ENCODE measurements at places on chromosomes 3 and 15.
A peak's percentile ranks its signal among the peaks of the same experiment; 100 is the strongest.

DNA sequence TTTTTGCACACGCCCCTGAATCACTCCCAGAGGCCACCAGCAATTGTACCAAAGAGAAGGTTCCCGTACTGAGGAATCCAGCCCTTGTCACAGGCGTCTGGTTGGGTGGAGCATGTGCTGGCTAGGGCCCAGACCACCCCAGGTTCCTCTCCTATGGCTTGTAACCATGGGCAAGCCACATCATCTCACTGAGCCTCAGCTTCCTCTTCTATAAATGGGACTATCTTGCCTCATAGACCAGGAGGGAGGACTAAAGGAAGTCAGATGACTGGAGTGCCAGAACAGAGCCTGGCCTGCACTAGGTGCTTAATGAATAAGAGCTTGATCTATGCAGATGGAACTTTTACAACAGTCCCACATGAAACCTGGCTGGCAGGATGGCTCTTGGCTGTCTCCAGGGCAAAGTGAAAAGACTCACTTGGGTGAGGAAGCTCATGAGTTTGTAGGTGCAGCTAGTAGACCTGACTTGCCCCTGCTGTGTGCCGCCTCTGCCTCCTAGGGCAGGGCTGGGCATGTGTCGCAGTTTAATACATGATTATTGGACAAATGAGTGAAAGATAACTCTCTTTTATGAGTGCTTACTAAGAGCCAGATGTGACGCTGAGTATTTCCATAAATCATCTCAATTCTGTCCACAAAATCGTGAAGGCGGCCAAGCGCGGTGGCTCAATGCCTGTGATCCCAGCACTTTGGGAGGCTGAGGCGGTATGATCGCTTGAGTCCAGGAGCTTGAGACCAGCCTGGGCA is 29.3 kb downstream of the CTSH start:
- DNase-seq: no peak

DNA sequence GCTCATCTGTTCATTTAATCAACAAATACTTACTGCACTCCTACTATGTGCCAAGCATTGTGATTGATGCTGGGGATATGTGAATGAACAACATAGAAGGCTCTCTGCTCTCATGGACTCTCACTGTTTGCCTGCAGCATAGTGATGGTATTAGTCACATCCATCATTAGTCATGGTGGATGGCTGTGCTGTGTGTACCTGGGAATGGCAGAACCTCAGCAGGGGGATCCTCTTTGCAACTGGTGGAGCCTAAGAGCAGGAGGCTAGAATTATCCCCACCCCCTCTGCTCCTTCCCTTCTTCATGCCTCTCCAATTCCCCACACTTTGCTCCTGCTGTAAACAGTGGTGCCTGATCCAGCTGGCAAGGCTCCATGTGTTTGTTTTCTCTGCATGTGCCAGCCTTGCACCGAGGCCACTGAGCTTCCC is 20.5 kb downstream of the BOC start:
- no peak for DNase-seq

DNA sequence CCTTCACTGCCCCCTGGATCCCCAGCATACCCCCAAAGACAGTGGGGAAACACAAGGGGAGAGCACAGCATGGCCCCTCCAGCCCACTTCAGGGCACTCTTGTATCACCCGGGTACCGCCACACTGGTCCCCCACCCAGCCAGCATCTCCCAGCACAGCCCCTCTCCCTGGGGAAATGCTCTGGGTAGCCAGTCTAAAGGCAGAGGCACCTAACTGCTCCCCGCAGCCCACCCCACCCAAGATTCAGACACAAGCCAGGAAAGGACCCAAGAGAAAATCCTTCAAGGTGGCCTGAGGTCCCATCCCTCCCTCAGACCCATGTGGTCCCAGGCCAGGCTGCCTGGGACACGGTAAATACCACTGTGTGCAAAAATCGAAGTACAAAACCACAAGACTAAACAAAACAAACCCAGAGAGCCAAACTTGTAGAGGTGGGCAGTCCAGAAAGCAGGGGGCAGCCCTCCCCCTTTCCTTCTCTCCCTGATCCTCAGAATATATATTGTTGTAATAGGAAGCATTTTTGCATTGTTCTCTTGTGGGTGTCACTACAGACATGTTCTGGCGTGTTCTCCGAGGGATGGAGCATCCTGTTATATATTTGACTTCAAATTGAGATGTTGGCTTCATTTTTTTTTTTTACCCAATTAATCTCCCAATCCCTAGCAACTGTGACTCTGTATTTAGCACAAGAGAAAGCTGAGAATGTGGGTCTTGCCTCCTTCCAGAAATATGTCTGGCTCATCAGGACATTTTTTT is 51.7 kb downstream of the GRIP2 start:
- no peak for DNase-seq

- no peak for DNase-seq
Measured at GRCh38 chr15:78988361-78988911, 43.6 kb upstream of the CTSH start.

GRCh38 chr3:88298189-88298588 is 148.4 kb downstream of the C3orf38 start:
- DNase-seq: no peak

DNA sequence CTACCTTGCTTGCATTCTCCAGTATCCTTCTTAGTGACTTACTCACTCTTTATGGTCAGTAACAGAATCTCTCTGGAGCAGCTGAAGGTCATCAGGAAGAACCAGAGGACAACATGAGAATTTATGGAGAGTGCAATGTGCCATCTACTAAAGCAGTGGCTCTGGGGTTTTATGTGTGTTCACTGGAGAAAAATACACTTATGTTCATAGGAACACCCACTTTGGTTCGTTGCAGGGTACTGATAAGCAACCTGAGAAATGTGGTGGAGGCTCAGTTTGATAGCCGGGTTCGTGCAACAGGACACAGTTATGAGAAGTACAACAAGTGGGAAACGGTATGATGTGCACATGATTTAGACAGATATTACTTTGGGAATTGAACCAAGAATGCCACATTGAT is 12.8 kb downstream of the CPB1 start:
- DNase-seq: no peak

DNA sequence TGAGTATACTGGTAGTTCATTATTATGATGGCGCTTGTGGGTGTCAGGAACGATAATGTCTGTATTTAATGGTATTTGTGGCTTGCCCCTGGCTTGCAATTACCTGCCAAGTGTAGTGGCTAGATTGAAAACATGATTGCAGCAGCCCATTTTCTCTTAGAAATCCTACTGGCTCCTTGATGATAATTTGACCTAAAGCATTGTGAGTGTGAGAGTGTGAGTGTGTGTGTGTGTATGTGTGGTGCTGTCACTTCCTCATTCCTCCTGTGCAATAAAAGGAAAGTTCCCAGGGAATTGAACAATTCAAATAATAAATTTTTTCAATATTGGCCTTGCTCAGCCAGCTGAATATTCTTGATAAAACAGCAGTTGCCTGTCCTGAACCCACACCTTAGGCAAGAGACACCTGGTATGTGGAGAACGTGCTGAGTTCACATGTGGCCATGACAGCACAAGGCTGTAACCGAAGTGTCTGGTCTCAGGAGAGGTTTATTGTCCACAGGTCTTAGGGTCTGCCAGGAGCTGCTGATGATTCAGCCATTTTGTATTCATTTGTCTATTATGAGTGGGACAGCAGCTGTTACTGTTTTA is 193.3 kb downstream of the CD47 start:
- no peak for DNase-seq

DNA sequence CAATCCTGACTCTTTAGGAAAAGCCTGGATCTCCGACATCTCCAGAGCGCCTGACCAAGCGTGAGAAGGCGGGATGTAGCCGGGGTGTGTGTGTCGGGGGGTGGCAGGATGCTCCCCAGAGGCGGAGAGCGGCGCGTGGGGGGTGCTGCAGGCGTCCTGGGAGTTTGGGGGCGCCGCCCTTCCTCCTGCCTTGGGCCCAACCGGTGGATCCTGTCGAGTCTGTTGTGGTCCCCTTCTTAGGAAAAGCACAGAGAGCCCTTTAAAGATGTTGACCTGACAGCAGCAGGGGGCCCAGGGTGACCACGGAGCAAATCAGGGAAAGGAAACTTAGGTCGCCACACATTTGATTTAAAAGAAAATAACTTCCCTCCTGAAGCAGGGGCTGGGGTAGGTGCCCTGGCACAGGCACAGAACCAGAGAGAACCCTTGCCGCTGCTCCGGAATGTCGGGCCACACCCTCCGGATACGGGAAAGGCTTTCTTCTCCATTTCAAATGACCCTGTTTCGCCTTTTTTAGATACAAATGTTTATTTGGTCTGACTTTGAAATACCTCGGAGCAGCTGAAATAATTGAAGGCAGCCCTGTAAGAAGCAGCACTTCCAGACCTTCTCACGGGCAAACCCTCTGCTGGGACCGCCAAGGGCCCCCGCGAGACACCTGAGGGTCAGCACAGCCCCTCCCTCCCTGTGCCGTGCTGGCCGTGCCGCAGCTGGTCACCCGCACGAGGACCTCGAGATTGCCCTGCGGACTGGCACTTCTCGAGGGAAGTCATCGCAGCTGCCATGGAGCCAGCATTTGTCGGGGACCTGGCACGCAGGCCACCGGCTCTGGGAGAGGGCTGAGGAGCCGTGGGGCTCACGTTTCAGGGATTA is 102.9 kb upstream of the KLF13 start:
- DNase-seq: no peak

GRCh38 chr3:177443469-177443868 is 246.2 kb upstream of the TBL1XR1 start:
- DNase-seq: no peak

- no peak for DNase-seq
Measured at GRCh38 chr3:185649414-185649813, 63.3 kb downstream of the SENP2 start.

DNA sequence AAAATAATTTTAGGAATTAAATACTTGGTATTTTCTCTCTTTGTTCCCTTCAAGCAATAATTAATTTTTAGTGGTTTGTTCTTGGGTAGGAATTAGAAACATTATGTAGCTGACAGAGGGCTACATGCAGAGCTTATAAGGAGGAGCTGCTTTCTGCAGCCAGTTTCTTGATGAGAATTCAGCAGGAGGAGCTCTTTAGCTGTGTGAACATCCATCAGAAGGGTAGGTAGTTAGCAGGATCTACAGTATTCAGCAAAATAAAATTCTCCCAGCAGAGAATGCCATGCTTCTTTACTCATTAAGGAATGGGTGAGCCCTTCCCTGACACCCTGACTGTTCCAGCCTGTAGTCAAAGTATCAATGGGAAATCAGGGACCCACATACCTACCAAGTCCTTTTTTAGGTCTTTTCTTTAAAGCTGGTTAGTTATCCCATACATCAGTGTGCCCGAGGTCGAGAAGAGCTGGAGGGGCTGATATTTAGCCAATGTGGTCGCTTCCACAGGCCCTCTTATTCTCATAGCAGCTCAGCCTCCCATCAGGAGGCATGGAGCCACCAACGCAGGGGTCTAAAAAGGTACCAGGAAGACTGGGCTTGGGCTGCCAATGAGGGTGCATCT is 54.0 kb downstream of the KCNAB1 start:
- DNase-seq: no peak

DNA sequence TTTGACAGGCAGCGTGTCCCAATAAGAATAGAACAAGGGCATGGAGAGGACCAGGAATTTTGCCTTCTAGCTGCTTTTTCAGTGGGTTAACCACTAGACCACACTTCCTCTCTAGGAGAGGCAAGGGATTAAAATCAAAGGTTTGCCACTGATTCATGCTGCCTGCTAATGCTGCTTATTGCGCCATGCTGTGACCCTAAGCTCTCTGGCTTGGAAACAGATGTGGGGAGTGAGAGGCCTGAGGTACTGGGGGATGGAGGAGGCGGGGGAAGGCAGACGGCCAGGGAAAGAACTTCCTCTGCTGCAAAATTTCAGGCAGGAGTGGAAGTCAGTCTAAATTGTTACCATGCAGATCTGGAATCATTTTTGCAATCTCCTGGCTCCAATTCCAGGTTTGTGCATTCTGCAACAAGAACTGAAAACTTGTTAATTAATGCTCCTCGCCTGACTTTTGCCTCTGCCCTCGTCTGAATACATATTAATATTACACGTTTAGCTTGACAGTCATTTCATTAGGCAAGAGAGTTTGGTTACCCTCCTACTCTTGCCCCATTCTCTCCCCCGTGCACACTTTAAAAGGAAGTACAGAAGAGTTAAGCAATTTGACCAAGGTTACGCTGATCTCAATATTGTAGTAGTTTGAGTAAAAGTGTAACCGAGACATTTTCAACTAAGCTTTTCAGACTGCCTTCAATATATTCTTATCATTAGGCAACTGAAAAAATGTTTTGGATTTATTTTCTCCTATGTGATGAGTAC is 121.7 kb upstream of the SPRED1 start:
- peak; percentile 2 for DNase-seq

DNA sequence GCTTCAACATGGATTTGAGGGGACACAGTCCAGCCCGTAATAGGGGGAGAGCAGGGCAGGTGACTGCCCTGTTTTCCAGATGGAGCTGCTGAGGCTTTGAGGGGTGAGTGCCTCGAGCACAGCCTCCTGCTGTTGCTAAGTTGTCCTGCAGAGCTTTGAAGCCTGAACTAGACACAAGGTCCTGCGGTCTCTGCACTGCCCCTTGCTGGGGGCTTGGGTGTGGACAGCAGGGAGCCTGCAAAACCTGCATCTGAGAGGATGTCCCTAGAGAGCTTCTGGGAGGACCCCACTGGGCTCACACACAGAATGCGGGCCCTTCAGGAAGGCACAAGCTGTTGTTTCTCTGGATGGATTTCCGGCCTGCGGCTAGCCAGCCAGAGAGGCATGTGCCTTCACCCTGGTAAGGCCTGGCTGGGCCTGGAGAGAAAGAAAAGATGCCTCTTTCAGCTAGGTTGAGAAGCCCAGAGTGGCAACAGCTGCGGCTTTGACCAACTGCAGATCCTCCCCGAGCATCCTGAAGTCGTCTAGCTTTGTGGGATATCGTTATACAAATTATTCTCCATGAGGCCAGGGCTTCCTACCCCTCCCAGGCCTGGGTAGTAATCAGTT is 226.2 kb downstream of the SLCO3A1 start:
- no peak for DNase-seq

- no peak for DNase-seq
Measured at GRCh38 chr15:74036271-74037170, 42.0 kb downstream of the PML start.

DNA sequence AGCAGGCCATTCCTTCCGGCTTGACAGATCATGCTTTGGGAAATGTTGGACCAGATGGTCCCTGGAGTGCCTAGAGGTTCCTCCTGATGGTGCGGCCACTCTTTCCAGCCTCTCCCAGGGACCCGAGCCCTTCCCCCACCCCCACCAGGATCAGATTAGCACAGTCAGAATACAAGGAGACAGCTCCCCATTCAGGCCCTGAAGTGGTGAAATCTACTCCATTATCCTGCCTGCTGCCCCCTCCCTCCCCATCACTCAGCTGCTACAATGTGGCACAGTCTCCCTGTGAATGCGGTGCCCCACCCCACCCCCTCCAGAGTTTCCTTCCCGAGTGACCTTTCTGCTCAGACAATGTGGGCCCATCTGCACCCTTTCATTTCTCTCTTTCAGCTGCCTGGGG is 29.4 kb downstream of the RNU5B-1 start:
- DNase-seq: no peak

GRCh38 chr3:133412183-133413132 is 12.6 kb downstream of the BFSP2 start:
- no peak for DNase-seq

DNA sequence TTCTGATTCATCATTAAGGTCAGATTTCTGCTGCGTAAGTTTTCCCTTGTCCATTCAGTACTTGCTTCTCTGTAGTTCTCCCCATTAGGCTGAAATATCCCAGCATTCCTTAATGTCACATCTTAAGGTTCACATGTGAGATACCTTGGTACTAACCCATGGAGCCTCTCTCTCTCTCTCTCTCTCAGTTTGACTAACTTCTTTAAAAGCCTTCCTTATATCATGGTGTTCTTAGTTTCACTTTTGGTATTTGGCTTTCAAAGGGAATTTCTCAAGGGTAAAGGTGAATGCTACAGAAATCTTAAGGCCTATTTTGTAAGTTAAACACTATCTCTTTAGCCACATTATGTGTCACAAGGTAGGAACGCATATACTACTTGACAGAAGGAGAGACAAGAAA is 427.3 kb upstream of the ZNF717 start:
- no peak for DNase-seq
